ENCODE measurements at places on chromosomes 1 and 21.

DNA sequence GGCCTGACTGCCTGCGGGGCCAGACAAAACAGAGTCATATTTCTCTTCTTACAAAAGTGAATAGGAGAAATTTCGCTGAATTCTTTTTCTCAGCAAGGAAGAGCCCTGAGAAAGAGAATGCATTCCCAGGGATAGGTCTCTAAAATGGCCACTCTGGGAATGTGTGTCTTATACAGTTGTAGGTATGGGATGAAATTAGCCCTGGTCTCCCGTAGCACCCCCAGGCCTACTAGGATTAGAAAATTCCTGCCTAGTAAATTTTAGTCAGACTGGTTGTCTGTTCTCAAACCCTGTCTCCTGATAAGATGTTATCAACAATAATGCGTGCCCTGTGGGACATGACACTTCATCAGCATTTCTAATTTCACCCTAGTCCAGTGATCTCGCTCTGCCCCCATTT is 920.1 kb downstream of the LTN1 start:
- DNase-seq, result no peak

DNA sequence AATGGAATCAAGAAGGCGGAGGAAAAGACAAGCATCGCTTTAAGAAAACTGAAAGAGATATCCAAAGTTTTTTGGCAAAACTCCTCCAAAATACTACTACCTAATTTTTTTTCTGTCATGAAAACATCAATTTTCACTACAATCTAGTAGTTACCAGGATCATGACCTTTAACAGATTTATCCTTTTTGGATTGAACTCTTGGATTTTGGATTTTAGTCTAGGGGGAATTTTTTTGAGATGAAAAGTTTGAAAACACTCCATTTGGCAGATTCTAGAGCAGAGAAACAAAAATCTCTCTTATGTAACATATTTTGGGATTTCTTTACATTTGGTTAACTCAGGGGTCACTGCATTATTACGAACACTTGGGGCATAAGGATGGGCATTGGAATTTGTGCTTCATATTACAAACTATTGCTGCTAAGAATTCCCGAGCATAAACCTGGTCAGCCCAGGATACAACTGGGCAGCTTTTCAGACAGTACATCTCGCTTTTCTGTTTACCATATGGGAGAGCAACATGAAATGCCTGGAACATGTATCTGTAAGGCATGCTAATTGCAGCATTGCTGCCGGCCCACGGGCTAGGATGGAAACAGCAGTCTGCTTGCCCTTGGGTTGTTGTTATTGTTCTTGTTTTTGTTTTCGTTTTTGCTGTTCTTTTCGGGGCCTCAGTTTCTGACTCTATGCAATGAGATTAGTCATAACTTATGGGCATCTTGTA is 264.3 kb downstream of the RHOU start:
- no peak for DNase-seq

DNA sequence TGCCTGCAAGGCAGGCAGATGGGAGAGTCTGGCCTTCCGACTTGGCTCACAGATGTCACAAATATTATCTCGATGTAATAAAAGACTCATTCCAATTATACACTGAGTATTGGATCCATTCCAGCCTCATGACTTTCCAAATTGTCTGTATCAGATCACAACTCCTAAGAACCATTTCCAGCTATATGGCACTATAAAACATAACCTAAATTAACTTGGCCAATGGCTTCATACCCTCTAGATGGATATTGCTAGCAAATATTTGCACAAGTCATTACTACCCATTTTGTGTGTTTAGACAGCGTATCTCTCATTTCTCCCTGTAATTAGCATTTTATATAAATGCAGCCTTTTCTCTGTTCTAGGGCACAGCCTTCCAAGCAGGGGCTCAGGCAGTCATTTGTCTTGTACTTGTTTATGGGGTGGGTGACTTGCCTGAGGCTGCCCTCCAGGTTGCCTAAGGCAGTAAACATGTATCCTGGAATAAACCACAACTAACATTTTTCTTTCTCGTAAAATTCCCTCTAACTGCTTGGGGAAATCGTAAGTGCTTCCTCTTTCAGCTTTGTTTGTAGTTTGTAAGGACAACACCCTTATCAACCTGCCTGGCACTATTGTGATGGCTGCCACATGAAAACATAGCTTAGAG is 70.6 kb upstream of the KCNJ6 start:
- no peak for DNase-seq

- no peak for DNase-seq
Measured at GRCh38 chr21:35394634-35395369, 345.7 kb upstream of the RUNX1 start.

GRCh38 chr1:2208309-2209239 is 14.0 kb upstream of the FAAP20 start:
- DNase-seq, result no peak

GRCh38 chr1:109754738-109755137 is 9.0 kb downstream of the EPS8L3 start:
- DNase-seq, result no peak

GRCh38 chr1:160560045-160560705 is 19.1 kb downstream of the CD84 start:
- no peak for DNase-seq

DNA sequence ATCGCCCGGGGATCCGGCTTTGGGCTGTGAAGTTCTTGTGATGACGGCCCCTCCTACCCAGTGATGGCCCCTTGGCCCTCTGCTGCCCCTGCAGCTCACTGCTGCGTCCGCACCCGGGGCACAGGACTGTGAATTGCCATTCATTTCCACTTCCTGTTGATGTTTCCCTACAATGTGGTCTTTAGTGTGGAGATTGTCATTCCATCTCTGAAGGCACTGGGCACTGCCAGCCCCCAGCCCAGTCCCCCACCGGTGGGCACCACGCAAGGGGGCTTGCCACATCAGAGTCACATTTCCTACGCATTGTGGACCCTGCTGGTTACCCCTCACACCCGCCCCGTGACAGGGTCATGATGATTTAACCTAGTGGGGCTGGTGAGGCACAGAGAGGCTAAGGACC is 2.5 kb upstream of the MX2 start:
- DNase-seq, result no peak

DNA sequence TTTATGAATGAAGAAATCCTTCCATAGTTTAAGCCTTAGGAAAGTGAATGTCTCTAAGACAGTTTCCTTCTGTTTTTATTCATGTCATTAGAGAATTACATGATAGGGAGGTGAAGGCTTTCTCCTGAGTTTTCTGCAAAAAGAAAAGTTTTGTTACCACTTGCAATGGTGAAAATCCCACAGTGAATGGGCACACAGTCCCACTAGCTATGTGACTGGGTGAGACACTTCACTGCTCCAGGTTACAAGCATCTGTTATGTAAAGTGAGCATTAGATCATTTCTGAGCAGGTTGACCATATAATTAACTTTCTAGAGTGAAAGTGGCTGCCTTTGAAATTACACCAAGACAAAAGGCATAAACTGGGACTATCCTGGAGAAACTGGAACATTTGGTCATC is 38.9 kb upstream of the GREM2 start:
- DNase-seq, result no peak

- no peak for DNase-seq
Measured at GRCh38 chr1:18931730-18932129, 24.7 kb downstream of the IFFO2 start.

DNA sequence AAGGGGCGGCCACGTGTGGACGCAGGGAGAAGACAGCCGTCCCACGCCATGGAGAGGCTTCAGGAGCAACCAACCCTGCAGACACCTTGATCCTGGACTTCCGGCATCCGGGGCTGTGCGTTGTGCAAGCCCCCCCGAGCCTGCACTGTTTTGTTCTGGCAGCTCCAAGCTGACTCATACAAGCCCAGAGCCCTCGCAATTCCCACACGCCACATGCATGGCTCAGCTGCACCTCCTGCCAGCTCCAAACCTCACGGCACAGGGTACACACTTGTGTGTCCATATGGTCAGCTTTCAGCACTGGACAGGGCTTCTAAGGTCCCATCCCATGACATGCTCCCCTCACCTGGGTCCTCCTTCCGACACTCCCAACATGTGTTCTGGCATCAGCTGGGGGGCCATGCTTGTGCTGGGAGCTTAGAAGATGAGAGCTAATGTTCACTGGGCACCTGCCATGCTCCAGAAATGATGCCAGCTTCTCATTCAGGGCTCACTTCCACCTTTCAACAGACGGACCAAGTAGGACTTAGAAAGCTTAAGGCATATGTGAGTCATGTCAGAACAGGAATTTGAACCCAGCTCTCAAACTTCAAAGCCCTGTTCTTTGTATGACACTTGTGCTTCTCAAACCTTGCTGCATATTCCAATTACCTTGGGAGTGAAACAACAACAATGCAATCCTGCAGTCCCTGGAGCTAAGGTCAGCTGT is 137.3 kb downstream of the PGBD5 start:
- no peak for DNase-seq

DNA sequence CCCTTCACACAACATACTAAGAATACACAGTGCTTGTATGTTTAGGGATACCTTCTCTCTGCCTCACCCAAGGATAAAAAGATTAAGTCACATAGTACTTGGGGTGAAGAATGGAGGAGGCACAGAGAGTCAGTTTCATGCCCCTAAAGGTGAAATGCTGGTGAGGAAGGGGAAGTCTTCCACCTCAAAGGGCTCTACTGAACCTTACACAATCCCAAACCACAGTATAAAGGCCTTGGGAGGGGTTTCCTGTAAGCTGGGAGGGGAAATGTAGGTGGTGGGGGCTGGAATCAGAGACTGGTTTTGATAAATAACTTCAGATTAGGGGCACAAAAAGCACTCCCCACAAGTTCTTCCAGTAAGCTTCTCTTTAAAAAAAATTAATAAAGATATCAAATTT is 3.5 kb downstream of the MINDY1 start:
- no peak for DNase-seq

DNA sequence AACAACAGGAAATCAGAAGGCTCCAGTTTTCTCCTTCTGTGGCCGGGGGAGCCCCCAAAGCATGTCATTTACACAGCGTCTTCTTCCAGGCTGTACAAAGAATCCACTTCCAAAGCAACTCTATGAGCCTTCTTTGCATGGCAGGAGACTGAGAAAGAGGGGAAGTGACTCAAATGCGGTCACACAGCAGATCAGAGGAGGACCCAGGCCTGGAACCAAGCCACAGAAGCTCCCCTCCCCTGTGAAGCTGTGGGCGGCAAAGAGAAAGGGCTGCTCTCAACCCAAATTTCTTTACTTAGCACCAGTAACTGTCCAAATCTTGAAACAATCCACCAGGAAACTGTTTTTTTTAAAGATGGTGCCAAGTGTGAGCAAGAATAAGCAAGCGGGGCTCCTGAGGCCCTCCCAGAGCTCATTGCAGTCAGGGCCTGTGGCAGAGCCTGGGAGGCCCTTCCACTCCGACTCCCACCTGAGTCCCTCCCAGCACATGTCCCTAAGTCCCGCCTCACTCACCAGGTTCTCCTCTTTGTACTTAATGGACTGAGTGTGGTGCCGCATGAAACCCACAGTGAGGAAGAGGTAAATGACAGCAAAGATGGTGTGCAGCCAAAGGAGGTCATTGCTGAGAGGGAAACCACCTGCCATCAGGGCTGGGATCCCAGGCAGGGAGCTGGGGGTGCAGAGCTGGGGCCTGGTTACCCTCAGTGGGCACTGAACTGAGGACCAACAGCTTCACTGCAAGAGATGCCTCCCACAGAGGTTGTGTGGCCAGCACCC is 15.9 kb downstream of the TMEM63A start:
- DNase-seq, result peak; percentile 34

DNA sequence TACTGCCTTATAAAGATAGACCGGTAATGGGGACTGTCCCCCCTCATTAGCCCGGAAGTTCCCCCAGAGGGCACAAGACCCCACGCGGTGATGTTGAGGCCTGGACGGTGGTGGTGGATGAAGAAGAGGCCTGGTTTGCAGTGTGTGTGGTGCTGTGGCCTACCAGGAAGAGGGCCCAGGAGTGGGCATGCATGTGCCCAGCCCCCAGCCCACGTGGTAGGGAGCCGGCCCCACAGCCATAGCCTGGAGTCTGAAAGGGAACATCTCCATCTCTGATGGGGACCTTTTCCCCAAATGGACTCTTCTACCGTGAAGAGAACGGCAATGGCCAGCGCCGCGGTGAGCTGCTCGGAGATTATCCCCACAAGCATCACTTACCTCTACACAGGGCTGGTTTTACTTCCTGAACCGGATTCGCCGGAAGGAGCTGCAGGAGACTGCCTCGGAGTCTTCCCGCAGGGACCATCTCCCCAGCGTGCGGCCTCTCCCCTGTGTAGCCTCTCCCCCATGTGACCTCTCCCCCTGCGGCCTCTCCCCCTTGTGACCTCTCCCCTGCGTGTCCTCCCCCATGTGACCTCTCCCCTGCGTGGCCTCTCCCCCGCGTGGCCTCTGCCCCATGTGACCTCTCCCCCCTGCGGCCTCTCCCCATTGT is 20.6 kb downstream of the RRP1 start:
- no peak for DNase-seq

DNA sequence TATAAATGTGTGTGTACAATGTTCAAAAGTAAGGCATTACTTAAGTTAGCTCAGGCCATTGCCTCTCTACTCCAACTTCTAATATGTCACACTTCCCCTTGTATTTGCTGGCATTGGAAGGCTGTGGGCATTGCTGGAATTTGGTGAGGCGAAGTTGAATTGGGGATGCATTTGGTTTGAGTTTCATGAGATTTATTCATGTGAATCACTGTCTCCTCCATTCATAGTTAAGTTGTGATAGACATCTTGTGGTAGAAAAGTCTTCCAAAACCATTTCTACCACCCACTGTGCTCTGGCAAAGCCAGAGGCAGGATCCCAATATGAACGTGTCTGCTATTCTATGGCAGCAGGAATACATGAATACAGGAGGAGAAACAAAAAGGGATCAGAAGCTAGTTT is 397.8 kb upstream of the USP24 start:
- DNase-seq, result no peak

DNA sequence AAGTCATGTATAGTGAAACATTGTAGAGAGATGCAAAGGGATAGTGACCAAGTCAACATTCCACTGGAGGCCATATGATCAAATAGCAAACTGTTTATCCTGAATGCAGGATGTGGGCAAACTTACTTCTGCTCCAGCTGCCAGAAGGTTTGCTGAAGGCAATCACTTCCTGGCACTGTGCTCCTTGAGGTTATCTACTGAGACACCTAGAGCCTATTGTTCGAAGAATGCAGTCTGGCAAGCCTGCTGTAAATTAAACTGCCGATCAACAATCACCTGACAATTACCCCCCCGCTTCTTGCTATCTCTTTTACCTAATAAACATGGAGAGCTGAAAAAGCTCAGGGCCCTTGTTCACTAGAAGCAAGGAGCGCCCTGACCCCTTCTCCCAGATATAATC is 139.4 kb upstream of the B3GALT2 start:
- DNase-seq, result no peak

GRCh38 chr1:201169971-201170532 is 15.8 kb upstream of the TMEM9 start:
- DNase-seq, result no peak

All from stimulated activated naive B cell treated with anti-CD40 and anti-IgM and Interleukin-4, amounts not matched to agents 10 μg/mL and 1 μg/mL and 100 μg/mL, for 72 hours (primary cell).